ENCODE measurements at places on chromosomes 5 and 9.

GRCh38 chr9:34701023-34701768, 8.7 kb downstream of the CCL21 start:
- DNase-seq, result peak; percentile 48

DNA sequence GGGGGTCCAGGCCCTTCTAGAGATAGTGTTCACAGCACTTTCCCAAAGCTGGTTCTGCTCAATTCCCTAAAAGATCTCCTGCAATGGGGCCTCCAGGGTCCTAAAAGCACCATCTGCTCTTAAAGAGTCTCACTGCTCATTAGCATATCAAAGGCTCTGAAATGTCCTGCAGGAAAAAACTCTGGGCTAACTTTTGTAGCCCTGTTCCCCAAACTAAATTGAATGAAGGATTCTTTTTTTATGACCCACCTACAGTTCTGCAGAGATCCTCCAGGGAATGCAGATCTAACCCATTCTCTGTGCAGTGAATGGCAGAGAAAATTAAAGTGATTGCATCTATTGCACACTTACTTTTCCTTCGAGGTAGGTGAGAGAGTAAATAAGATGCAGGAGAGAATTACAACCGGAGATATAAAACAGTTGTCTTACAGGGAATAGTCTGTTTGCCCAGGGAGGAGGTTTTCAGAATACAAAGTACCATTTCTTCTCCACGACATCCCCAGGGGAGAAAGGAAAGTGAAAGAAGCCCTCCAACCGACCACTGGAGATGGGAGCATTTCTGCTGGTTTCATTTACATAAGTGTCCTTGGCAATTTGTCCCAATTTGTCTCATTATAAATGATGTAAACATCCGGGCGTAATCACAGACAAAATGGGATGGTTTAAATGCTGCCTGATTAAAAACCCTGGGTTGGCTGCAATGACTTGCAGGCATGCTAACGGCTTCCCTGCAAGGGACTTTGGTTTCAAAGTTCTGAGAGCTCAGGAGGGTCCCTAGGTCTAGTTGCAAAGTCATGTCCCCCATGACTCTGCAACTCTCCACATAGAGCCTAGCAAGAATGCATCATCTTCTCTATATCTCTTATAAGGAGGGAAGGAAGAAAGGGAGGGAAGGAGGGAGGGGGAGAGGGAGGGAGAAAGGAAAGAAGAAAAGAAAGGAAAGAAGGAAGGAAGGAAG, 114.0 kb downstream of the KCNIP1 start:
- no peak for DNase-seq

DNA sequence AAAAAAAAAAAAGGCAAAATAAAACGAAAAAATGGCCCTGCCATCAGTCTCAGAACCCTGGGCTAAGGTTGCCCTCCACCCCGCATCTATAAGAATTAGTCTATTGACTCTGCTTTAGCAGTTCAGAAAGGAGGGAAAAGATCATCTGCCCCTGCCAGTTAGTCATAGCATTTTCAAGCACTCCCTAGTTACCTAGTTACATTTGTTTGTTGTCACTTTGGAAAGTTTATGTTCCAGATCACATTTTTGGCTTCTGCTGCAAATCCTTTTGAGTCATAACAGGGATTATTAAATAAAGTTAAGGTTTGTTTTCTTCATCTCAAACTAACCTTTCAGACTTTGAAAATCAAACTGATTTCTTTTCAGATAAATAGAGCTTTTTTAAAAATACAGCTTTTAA, 52.1 kb downstream of the AQP7 start:
- DNase-seq, result peak; percentile 49

- no peak for DNase-seq
Observed at GRCh38 chr5:153187503-153187902, 303.0 kb upstream of the GRIA1 start.

DNA sequence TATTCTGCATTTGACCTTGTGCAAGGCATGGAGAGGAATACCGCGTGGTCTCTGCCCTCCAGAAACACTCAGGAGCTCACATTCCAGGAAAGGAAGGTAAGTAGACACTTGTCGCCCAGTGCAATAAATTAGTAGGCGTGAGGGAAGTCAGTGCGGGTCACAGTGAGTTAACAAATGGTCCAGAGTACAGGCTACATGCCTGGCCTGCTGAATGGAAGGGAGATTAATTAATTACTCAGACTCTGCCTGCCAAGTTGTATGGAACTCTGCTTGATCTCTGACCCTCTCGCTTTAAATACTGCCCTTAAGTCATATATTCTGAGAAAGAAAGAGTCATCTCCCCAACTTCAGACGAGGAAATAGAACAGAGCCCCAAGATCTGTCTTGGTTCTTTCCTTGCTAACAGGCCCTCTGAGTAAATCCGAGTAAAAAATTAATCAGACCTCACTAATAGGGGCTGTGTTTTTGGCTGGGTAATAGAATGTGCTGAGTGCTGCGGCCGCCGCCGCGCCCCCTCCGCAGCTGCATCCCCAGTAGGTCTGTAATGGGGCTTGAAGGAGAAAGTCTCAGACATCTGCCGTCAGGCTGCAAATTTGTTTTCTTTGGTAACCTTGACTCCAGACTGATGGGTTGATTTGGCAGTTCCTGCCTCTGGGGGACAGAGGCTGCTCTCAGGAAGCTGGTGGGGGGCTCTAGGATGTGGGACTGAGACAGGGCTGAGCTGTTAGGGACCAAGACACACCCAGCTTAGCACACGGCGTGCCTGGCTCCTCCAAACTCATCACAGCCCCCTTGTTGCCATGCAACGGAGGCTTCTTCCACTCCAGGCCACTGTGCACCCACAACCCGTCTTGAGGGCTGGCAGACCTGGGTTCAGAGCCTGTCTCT, 144.4 kb downstream of the NSG2 start:
- DNase-seq, result no peak

- no peak for DNase-seq
Observed at GRCh38 chr9:129694243-129694646, 28.8 kb downstream of the PRRX2 start.

DNA sequence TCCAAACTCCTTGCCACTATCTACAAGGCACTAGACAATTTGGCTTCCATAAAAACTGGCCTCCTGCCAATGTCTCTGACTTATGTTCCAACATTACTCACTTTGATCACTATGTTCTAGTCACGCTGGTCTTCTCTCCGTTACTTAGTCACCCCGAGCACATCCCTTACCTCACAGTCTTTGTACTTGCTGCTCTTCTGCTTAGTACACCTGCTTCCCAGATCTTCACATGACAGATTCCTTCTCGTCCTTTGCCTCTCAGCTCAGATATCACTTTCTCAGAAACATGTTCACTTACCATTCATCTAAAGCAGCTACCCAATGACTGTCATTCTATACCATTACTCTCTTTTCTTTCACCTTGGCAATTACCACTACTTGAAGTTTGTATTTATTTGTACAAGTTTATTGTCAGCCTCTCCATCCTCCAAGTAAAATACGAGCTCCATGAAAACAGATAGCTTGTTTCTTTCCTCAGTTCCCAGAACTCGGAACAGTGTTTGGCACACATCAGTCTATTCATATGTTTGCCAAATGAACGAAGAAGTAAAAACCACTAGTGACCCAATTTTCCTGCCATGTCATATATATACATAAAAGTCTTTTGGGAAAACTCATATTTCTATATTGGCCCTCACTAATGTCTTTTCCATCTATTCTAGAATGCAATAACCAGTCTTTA, 5.9 kb upstream of the SLC22A5 start:
- DNase-seq, result peak; percentile 81

- no peak for DNase-seq
Observed at GRCh38 chr9:68653141-68653595, 51.9 kb upstream of the PIP5K1B start.

DNA sequence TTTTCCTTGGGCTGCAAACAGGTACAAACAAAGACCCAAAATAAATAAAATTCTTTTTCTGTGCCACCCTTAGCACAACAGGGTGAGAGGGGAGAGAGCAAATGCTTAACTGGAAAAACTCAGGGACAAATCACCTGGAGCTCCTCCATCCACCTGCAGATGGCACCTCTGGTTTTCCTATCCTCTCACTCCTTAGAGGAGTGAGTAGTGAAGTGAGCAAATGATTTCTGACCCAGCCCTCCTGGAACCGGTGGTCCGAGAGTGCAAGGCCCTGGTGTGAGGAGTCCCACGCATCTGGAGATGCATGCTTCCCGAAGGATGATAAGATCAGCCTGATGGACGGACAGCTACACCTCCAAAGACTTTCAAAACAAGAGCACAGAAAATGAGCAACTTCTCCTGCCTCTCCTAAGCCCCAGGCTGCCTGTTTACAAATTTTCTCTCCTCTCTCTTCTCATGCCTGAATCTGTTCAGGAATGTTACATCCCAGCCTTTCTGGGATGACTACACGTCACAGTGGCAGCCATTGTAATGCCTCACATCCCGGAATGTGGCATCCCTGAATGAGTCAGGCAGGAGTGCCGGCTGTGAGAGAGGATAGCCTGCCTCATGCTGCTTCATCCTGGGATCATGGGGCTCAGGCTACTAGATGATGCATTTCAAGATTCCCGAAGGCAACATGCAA, 86.4 kb downstream of the ADRB2 start:
- peak; percentile 95 for DNase-seq

- no peak for DNase-seq
Observed at GRCh38 chr5:44708602-44709001, 100.1 kb upstream of the MRPS30 start.

GRCh38 chr9:130962418-130963316, 23.6 kb upstream of the FIBCD1 start:
- DNase-seq, result peak; percentile 96

Data from kidney glomerular epithelial cell (primary cell).